ENCODE measurements at places on chromosomes 11 and 22.

DNA sequence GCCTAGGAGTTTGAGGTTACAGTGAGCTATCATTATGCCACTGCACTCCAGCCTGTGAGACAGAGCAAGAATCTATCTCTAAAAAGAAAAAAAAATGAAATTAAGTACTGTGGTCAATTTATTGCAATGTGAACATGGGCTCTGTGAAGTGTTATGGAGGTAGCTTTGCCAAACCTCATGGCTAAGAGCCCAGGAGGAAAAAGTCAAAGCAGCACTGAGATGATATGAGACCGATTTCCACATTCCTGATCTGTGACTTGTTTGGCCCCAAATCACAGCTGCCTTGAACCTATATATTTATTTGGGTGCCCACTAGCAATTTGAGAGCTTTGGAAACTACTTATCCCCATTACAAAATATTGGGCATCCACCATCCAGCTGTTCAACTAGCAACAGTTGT lies 29.8 kb upstream of the TMEM135 start:
- no peak for DNase-seq

DNA sequence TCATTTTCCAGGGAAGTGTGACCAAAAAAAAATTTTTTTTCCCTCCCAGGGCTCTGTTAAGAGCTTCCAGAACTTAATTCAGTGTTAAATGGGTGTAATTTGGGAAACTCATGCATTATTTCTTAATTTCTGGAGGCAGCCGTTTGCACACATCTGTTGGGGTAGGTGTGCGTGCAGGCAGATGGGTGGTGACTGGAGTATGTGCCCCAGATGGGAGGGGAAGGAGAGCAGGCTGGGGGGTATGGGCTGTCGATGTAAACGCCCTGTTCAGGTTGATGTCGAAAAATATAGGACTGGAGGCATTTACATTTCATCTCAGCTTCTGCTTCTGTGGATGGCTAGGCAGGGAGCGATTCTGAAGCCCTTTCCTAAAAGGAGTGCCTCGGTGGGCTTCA lies 13.7 kb upstream of the SHISAL1 start:
- DNase-seq: no peak

DNA sequence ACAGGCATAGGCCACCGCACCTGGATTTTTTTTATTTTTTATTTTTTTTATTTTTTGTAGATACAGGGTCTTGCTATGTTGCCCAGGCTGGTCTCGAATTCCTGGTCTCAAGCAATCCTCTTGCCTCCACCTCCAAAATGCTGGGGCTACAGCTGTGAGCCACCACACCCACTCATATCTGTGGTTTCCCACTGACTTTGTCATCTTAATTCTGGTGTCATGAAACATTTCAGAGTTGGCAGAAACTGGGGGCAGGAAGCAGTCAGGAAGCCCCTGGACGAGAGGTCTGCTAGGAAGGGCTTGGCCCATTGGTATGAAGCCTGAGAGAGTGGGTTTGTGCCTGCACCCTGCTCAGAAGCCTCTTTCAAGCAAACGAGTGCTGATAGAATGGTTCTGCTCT lies 49.1 kb downstream of the COMMD9 start:
- no peak for DNase-seq

DNA sequence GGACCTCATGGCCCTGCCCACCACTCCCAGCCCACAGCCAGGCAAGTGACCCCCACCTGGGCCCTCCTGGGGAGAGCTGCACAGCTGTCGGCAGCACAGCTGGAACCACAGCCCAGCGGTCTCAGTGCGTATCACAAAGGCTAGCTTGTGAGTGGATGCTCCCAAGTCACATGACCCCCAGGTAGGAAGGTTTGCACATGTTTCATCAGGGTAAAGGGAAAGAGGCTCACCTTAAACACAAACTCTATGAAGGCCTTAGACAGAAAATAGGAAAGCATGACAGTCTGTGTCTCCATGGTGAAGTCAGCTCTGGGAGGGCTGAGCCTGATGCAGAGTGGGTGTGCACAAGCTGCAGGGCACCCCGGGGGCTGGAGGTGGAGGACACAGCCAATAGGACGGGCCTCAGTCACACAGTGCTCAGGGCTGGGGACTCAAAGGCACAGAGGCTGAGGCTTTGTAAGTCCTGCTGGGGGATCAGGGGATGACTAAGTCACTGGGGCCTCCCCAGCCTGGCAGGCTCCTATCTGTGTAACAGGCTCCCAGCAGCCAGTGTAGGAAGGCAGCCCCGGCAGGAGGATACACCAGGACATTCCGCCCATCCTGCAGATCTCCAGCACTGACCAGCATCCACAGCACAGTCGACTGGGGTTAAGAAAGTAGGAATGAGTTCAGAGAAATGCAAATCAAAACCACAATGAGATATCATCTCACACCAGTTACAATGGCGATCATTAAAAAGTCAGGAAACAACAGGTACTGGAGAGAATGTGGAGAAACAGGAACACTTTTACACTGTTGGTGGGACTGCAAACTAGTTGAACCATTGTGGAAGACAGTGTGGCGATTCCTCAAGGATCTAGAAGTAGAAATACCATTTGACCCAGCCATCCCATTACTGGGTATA lies 22.0 kb downstream of the CELSR1 start:
- no peak for DNase-seq

DNA sequence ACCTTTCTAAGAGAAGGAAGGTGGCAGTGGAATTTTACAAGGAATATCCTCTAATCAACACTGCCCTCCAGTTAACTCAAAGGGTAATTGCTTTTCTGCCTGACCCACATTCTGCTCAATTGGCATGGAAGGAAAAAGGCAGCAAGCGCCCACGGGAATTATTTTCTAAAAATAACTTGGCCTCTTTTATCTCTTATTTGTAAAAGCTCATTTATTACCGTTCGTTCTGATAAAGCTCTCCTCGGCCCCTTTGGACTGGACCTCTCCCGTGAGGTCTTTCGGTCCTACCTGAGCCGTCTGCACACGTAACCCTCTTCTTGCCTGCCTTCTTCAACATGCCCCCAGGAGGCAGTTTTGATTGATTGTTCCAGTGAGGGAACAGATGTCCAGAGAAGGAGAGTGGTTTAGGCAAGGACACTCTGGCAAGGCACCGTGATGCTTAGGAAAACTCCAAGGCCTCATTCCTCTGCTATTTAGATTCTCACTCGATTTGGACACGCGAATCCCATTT lies 53.2 kb upstream of the CRTAM start:
- no peak for DNase-seq

DNA sequence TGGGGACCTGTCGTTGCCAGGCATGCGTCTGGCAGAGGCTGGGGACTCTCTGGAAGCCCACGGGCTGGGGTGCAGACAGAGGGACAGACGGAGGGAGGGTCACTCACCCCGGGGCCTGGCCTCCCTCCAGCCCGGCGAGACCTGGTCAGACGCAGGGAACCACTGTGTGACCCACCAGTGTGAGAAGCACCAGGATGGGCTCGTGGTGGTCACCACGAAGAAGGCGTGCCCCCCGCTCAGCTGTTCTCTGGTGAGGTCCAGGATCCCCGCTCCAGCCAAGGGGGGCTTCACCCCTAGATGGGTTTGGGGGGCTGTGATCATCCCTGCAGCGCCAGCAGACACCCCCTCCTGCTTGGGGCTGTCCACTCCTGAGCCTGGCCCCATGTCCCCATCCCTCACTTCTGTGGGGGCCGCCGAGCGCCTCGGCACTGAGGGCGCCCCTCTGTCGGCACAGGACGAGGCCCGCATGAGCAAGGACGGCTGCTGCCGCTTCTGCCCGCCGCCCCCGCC lies 23.6 kb upstream of the MUC5B start:
- no peak for DNase-seq

GRCh38 chr11:33785609-33786008 lies 11.3 kb upstream of the FBXO3 start:
- DNase-seq: no peak

DNA sequence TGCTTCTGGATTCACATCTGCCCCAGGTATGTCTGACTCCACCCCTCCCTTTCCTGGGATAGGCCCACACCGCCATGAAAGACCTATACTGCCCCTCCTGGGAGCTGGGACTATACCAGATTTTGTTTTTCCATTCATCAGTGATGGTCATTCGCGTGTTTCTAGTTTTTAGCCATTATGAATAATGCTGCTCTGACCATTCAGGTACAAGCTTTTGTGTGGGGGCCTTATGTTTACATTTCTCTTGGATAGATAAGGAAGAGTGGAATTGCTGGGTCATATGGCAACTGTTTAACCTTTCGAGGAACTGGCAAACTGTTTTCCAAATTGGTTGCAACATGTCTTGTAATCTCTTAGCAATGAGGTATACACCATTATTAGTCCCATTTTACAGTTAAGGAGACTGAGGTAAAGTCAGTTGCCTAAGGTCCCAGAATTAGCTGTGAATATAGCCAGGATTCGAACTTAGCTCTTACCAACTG lies 1.2 kb upstream of the TBC1D10A start:
- DNase-seq: no peak

DNA sequence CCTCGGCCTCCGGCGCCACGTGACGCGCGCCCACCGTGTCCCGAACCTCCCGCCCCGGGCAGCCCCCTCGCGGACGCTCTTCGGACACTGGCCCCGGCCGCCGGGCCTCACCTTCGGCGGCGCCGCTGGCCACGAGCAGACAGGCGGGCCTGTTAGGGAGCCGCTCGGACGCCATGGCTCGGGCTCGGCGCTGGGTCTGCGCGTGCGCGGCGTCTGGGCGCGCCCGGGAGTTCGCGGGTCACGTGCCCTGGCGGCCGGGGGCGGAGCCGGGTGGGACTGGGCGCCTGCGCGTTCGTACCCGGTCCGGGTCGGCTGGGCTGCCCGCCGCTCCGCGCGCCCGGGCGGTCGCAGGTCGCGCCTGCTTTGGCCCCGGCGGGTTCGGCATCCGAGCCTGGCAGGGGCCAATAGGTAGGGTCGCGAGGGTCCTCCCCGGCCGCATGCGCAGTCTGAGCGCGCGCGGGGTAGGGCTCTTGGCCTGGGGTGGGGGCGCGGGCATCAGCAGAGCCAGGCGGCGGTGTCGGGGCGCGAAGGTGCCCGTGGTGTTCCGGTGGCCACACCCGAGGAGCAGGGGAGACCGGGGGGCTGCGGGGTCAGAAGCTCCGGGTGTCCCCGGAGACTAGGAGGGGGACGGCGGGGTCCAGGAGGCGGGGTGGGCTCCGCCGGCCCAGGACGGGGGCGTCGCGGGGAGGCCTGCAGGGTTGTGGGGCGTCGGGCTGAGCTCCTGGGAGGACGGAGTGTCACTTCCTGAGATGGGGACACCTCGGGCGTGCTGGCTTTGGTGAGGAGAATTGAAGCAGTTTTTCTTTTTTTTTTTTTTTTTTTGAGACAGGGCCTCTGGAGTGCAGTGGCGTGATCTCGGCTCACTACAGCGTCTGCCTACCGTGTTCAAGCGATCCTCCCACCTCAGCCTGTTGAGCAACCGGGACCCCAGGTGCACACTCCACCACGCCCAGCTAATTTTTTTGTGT lies at the start of gene GATD1:
TSS of gene GATD1 (minus strand) at position 200 of the 968 bp plus-strand sequence. CDS start at position 175, 25 bp downstream.
- DNase-seq: peak; percentile 91

DNA sequence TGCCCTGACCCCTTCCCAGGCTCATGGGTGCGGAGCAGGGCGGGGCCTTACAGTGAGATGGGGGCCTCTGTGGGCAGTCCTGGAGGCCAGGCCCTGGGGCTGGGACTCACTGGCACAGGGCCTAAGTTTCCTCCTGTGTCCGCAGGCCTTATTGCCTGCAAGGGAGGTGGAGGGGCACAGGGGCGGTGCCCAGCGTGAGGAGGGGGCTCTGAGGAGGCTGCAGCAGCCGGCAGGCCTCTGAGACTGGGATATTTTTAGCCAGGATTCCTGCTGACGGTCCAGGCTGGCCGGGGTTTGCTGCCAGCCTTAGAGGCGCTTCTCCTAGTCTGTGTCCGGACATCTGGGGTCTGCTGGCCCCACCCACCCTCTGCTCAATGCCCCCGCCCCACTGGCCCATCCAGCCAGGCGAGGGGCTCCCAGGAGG lies 5.7 kb upstream of the RTN4R start:
- DNase-seq: no peak

DNA sequence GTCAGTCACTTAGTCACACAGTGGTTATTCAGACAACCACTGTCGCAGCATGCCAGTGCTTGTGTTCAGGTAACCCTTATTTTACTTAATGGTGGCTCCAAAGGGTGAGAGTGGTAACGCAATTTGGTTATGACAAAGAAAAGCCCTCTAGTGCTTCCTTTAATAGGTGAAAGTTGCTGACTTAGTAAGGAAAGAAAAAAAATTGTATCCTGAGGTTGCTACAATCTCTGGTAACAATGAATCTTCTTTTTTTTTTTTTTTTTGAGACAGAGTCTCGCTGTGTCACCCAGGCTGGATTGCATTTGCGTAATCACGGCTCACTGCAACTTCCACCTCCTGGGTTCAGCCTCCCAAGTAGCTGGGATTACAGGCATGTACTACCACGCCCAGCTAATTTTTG lies 64.5 kb downstream of the C11orf91 start:
- no peak for DNase-seq

DNA sequence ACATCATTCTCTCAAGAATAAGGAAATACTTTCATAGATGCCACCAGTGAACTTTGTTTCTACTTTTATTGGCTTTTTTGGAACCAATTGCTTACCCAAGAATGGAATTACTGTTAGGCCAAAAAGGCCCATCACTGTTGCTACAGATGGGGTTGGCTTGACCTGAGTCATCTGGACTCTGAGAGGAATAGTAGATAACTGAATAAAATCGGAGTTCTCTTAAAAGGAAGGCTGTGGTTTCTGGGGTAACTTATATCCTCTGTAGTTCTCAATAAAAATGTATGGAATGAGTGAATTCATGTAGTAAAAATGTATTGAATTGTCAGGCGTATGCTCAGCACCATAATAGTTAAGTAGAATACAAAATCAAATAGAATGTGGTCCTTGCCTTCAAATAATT lies 56.6 kb downstream of the ARHGEF12 start:
- DNase-seq: no peak
